Amniotic epithelial cell (primary cell): ENCODE measurements at places on chromosomes 4 and X.
A peak's percentile ranks its signal among the peaks of the same experiment; 100 is the strongest.

DNA sequence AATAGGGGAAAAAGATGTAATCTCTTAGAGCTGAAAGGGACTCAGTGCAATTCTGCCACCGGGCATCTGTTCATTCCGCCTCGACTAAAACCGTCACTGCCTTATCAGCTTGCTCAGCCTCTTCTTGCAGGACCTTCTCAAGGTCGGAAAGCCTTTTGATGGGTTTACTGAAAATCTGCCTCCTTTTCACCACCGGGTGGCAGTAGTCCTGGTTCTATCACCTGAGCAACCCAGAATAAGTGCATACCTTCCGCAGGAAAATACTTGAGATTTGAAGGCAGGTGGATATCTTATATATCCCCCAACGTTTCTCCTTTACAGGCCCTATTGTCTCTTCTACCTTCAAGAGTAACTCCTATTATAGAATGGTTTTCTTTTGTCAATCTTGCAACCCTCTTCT lies 103.4 kb upstream of the PAK3 start:
- DNase-seq = peak; percentile 42

DNA sequence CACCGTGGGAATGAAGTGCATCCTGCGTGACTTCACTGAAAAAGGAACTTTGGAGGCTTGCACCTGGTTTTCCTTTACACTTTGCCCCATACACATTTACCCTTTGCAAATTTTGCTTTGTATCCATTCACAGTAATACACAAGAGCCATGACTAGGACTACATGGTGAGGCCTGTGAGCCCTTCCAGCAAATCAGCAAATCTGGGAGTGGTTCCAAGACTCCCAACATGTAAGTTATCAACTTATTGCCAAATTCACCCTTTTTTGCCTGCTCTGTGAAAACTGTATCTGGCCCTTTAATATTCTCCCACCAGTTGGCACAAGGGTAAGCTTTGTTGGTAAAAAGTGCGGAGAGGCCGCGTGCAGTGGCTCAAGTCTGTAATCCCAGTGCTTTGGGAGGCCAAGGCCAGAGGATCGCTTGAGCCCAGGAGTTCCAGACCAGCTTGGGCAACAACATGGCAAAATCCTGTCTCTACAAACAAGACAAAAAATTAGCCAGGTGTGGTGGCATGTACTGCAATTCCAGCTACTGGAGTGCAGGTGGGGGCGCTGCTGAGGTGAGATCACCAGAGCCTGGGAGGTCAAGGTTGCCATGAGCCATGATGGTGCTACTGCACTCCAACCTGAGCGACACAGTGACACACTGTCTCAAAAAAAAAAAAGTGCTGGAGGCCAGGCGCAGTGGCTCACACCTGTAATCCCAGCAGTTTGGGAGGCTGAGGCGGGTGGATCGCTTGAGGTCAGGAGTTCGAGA lies 5.0 kb downstream of the PRMT9 start:
- DNase-seq = peak; percentile 14

GRCh38 chr4:7857238-7857701 lies 82.4 kb downstream of the AFAP1 start:
- peak; percentile 70 for DNase-seq

GRCh38 chr4:140342620-140343019 lies 30.8 kb upstream of the SCOC start:
- no peak for DNase-seq

- peak; percentile 23 for DNase-seq
Observed at GRCh38 chr4:92232566-92232965, 71.2 kb upstream of the GRID2 start.

DNA sequence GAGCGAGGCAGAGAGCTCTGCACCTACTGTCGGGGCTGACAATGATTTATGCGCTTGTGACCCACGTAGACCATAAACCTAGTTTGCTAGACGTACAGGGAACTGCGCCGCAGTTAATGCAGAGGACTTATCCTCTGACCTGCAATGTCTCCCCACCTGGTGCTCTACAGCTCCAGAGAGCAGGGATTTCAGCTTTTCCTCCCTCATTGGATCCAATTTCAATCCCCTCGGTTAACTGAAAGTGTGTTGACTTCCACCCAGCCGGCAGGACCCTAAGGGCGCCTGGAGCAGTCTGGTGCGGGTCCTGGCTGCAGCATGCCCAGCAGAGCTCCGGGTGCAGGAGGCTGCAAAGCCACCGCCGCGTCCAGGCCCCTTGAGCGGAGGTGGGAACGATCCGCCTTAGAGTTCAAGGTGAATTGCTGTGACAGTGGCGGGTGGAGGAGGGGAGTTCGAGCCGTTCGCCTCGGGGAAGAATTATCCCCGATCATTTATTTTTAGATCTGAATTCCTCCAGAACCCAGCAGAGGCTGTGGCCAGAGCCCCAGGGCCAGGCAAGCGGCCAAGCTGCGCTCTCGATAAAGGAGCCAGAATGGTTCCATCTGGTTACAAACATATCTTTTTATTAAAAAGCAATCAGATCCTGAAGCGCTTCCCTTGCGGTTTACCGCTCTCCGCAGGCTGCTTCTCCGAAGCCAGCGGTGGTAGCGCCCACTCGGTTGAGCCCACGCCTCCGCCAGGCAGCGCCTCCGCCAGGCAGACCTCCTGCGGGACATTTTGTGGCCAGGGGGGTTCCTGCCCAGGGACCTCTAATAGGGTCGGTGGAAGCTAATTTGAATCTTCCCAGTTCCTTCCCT lies 66.0 kb downstream of the FBXO8 start:
- DNase-seq = peak; percentile 47

- no peak for DNase-seq
Observed at GRCh38 chr4:87196927-87197326, 23.5 kb downstream of the KLHL8 start.

DNA sequence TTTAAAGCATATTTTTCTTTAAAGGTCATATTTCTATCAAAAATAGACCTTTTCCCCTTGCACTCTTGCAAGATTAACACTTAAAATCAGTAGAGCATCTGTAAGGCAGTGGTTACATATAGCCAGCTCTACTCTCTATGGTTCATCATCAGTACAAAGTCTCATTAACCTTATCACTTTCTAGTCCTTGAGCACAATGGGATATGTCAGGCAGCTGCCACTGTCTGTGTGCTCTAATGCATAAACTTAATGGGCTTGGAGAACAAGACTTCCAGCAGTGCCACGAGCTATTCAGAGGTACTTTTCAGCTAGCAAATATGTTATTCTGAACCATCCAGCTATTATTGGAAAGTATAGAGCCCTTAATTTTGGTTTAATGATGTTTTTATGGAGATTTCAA lies 393.7 kb downstream of the GASK1B start:
- no peak for DNase-seq

GRCh38 chr4:85883180-85883579 lies 408.2 kb downstream of the ARHGAP24 start:
- DNase-seq = no peak

- DNase-seq = no peak
Observed at GRCh38 chrX:153886915-153887314, 942 bp upstream of the L1CAM start.

- peak; percentile 17 for DNase-seq
Observed at GRCh38 chr4:87547016-87547708, 18.0 kb upstream of the SPARCL1 start.

DNA sequence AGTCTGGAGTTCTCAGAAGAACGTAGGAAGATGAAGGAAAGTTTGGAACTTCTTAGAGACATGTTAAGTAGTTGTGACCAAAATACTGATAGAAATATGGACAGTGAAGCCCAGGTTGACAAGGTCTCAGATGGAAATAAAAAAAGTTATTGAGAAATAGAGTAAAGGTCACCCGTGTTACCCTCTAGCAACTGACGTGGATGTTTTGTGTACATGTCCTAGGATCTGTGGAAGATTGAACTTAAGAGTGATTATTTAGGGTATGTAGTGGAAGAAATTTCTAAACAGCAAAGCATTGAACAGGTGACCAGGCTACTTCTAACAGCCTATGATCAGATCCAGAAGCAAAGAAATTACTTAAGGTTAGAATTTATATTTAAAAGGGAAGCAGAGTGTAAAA lies 1020.4 kb downstream of the FSTL5 start:
- DNase-seq = no peak

- DNase-seq = no peak
Observed at GRCh38 chr4:10079256-10079655, 37.3 kb downstream of the WDR1 start.

DNA sequence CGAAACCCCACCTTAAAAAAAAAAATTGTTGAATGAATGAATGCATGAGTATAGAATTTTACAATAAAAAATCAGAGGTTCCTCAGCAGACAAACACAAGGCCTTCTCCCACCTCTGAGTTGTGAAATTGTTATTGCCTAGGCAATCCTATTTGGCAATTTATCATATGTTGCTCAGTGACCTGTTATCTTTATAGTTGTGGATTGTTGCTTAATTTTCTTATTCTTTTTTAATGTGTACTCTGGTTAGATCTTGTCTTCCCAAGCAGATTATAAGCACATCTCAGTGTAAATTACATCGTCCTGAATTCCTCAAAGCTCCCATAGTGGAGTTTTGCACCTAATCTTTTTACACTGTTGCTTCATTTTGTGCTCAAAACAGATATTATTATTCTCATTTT lies 71.9 kb downstream of the RBM47 start:
- peak; percentile 97 for DNase-seq

GRCh38 chr4:139643042-139643895 lies 22.4 kb upstream of the MGST2 start:
- no peak for DNase-seq

GRCh38 chr4:174388461-174389145 lies 104.9 kb downstream of the CEP44 start:
- no peak for DNase-seq

GRCh38 chr4:83010111-83010521 lies 507 bp downstream of the LIN54 start:
- peak; percentile 50 for DNase-seq

GRCh38 chr4:22179124-22179874 lies 230.7 kb upstream of the KCNIP4 start:
- peak; percentile 63 for DNase-seq

DNA sequence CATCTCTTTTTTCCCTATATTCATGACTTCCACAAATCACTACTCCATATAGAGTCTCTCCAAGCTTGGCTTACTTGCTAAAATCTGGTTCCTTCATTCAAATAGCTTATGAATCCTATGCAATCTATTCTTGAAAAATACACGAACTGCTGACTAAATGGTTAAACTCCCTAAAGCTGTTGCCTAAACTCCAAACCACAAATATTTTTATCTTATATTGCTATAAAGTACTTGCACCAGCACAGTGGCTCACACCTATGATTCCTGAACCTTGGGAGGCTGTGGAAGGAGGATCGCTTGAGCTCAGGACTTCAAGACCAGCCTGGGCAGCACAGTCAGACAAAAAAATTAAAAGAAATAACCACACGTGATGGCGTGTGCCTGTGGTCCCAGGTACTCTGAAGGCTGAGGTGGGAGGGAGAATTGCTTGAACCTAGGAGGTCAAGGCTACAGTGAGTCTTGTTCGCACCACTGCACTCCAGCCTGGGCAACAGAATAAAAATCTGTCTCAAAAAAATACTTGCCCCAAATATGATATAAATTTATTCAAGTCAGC lies 2.2 kb downstream of the FBXO8 start:
- DNase-seq = no peak

- DNase-seq = no peak
Observed at GRCh38 chr4:25624616-25625015, 31.0 kb upstream of the SLC34A2 start.

- no peak for DNase-seq
Observed at GRCh38 chr4:43457866-43458265, 565.4 kb downstream of the GRXCR1 start.

GRCh38 chr4:7050481-7051143 lies 7.4 kb downstream of the TADA2B start:
- no peak for DNase-seq

DNA sequence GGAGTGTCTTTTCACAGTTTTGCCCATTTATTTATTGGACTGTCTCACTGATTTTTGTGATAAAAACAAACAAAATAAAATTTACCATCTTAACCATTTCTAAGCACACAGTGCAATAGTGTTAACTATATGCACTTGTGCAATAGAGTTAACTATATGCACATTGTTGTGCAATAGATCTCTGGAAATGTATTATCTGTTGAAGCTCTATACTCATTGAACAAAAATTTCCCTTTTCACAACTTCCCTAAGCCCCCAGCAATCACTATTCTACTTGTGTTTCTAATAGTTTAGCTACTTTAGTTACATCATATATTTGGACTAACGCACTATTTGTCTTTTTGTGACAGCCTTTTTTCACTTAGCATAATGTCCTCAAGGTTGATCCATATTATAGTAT lies 59.7 kb upstream of the BEX4 start:
- DNase-seq = peak; percentile 62

- DNase-seq = peak; percentile 27
Observed at GRCh38 chrX:46178763-46179162, 366.5 kb downstream of the ZNF674 start.

DNA sequence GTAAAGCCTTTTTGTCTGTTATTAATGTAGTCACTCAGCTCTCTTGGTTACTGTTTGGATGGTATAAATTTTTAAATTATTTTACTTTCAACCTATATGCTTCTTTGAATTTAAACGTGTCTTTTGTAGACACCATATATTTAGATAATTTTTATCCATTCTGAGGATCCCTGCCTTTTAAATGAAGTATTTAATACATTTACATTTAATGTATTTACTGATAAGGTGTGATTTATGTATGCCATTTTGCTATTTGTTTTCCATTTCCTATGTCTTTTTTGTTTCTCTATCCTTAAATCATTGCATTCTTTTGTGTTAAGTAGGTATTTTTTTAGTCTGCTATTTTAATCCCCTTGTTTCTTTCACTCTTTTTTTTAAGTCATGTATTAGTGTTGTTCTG lies 238.0 kb downstream of the RAB28 start:
- DNase-seq = no peak

DNA sequence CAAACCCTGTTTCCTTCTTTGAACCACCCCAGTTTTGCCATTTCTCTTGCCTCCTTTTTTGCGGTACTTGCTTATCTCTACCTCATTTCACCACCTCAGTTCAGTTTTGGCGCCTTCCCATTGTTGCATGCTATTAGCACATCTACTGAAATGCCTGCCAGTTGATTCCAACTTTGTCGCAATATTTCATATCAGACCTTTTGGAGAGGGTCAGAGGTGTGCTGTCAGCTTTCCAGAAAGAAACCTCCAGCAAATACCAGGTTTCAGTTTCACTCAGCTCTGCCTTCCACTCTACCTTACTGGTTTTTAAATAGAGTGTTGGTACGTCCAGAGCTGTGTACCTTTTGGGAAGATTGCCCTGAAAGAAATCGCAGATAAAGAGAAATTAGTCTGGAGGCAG lies 91.9 kb upstream of the CPEB2 start:
- peak; percentile 1 for DNase-seq

DNA sequence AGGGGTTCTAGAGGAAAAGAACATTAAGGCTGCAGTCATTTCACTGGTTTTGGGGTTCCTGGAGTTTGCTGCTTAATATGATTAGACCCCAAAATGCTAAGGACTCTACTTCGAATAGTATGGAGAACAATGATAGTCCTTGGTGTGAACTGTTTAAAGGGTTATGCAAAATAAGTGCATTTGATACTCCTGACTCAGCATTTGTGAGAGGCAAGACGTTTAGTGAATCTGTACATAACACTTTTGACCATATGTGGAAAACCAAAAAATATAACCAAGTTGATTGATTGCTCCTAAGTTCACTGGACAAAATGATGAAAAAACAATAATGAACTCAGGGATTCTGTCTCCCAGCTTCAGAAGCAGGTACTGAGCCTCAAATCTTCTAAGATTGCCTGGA lies 414.1 kb downstream of the SH3BGRL start:
- DNase-seq = no peak

- peak; percentile 75 for DNase-seq
Observed at GRCh38 chrX:136525738-136526606, 6.0 kb upstream of the VGLL1 start.

GRCh38 chr4:57187246-57187645 lies 77.1 kb upstream of the IGFBP7 start:
- peak; percentile 23 for DNase-seq
